NCI-H1048 (cell line): ENCODE measurements at places on chromosomes 1 and 21.

DNA sequence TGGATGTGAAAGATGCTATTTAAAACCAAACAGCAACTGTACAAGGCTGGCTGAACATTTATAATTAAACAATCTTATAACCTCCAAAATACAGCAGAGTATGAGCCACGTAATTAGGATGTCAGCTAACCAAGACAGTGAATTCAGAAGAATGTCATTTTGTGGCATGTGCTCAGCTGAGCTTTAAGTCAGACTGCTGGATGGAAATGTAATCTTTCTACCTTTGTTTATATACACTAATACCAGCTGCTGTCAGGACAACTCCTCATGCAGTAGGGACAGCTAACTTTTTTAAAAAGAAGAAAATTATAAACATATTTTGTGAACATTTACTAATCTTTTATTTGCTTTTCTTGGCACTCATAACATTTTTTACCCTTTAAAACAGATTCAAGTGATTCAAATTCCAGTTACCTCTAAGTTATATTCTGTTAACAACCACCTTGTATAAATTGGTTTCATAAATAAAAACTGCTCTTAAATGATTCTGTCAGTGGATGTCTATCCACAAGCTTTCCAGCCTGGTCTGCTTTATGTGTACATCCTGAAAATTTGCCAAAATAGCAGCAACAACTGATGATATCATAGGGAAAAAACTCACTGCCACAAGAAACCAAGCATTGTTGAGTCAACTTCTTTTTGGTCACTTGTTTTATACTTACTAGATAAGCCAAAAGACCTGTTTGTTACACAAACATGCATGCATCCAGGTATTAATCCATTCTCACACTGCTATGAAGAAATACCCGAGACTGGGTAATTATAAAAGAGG is 36.1 kb downstream of the DPH5 start:
- no peak for DNase-seq

GRCh38 chr1:156486421-156487344 is 13.9 kb downstream of the MEF2D start:
- DNase-seq, result no peak

DNA sequence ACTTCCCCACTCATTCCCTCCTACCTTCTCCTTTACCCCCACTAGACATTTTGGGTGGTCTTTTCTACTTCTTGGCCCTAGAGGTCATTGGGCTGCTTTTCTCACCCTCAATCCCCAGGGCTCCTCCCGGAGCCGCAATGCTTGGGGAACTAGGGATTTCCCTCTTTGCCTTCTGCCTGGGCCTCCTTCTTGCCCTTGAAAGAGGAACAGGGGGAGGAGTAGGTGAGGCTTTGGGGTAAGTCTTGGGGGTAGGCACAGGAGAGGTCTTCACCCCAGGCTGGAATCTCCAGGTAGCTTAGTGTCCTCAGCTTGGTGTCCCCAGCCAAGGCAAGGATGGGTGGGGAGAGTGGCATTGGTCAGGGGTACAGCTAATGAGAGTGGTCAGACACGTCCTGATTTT is 56.2 kb upstream of the EPS8L3 start:
- DNase-seq, result no peak

GRCh38 chr1:204222006-204222763 is 8.4 kb upstream of the GOLT1A start:
- no peak for DNase-seq

DNA sequence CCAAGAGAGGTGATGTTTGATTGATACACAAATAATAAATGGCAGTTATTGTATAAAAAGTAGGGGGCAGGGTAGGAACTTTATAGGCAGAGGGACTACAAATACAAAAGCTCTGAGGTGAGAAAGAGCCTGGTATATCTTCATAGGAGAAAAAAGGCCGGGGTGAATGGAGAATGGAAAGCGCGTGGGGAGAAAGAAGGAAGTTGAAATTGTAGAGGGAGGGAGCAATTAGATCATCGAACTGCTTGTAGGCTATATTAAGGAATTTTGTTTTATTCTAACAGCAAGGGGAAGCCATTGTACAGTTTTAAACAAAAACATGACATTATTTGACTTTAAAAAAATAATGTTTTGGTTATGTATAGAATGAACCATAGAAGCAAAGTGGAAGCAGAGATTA is 147.4 kb downstream of the PDE4B start:
- no peak for DNase-seq

- DNase-seq, result no peak
Measured at GRCh38 chr1:9746651-9747050, 77.1 kb downstream of the CLSTN1 start.

- DNase-seq, result no peak
Measured at GRCh38 chr1:208303743-208304712, 59.8 kb upstream of the PLXNA2 start.

GRCh38 chr1:66343569-66344325 is 190.2 kb upstream of the SGIP1 start:
- no peak for DNase-seq

DNA sequence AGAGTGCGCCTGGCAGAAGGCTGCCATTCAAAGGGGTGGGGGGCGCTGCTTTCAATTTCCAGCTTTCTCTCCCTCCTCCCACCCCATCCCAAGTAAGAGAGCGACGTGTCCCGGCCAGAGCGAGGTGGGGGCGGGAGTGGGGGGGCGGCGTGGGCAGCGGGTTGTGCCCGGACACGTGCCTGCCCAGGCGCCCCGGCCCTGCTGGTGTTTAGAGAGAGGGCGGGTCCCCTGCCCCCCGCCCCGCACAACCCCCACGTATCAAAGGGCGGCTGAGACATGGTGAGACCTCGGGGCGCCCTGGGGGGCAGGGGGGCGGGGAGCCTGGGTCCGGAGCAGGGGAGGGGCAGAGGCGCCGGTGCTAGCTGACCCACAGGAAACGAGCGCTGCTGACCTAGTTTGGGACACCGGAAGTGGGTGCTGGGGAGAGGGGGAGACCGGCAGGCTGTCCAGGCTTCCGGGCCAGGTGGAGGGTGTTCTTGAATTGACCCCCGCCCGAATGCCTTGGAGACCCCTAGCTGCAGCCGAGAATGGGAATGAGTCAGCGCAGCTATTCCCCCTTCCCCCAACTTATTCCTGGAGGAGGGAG is 1.3 kb downstream of the ZBTB7B start:
- no peak for DNase-seq

DNA sequence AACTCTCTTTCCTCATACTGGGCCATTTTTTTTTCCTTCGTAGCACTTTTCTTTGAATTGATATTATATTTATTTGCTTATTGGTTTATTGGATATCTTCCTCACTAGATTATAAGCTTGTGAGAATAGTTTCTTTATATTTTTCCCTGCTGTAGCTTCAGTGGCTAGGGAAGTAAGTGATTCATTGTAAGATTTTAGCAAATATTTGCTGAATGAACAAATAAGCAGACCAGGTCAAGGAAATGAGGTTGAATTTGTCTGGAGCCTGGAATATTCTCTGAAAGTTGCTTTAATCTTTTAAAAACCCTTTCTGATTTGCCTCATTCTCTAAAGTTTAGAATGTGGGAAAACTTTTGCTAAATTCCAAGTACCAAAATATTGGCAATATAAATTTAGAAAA is 80.2 kb downstream of the RABGAP1L start:
- no peak for DNase-seq
